Activated naive CD4-positive, alpha-beta T cell (primary cell): ENCODE measurements at places on chromosomes 5 and 9.

GRCh38 chr5:69317391-69317790 is 15.2 kb downstream of the CCDC125 start:
- no peak for DNase-seq

DNA sequence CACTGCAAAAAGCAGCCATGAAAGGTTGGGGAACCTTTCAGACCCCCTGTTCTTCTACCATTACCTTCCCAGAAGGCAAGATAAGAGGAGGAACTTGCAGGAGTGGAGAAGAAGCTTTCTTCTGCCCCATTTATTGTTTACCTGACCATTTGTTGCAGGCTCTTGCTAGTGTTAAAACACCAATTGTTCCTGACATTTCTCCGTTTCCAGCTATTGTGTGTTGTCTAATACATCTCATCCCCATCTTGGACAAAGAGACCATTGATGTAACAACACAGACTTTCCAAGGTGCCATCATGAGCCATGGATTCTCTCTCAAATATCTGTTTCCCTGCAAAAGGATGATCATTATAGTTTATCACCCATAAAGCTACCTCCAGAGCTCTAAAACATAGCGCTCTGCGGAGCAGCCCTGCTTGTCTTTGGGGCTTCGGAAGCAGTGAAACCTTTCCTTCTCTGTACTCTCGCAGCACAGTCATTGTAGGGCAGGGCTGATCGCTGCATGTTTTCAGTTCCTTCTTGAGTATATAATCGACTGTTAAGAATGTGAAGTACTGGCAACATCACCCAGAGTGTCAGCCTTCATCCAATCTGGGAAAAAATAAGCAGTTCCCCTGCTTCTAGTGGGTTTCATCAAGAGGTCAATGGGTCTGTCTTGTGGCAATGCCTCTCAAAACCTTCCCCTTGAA is 680.0 kb downstream of the SEMA5A start:
- DNase-seq: no peak

- no peak for DNase-seq
These were observed 48.1 kb upstream of the PRR16 start for GRCh38 chr5:120415985-120416384.

DNA sequence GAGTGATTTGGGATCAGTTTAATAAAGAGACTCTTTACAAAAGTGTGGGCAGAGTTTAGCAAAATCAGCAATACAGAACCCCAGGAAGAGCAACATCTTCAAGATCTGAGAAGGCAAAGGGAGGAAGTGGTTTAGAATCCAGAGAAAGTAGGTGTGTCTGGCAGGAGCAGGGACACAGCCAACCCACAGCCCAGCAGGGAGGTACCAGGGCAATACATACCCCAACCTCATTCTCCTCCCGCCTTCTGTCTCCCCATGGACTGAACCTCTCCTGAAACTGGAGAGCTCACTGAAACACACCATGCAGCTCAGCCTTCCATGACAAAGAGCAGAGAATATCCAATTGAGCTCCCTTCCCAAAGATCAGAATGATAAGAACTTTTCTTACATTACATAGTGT is 283.4 kb downstream of the PRELID2 start:
- DNase-seq: no peak

- DNase-seq: no peak
These were observed 455.8 kb upstream of the PTGER4 start for GRCh38 chr5:40223884-40224402.

GRCh38 chr9:81465468-81466011 is 223.8 kb downstream of the TLE1 start:
- DNase-seq: no peak

DNA sequence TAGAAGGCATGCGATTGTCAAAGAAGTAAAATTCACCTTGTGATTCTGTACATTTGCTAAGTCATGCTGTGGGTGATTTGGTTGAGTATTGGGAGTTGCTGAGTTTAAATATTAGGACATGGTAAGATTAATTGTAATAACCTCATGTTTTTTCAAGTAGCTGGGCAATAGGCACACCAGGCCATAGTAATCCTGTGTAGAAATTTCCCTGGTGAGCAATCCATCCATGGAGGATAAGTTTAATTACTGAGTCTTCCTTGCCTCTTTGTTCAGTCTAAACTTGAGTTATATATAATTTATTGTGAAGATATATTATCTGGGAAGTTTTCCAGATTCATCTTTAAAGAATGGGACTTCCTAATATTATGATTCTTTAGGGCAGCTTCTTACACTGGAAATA is 221.1 kb upstream of the NUDT12 start:
- no peak for DNase-seq

DNA sequence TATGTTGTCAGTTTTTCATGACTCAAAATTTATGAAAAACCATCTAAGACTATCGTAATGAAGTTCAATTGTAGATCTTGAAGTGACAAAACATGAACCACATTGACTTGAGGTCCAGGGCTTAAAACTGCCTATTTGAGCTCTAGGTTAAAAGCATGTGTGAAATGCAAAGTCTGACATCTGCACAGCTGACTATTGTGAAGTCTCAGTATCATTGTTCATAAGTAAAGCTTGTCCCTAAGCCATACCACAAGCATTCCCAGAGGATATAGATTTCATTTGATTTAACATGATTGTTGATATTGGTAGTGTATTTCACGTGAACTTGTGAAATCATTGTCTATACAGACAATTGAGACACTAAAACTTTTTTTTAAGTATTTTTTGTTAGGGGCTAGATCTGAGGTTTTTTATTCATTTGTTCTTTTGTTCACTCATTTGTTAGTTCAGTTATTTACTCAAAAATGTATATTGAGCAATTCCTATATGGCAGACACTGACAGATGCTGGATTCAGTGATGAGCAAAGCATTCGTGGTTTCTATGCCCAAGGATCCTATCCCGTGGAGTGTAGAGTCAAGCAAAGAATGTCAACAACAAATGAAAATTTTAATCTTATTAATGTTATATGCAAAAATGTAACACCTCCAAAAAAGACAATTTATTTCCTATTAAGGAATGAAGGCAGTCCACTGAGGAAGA is 485.2 kb downstream of the RAB3C start:
- DNase-seq: no peak

DNA sequence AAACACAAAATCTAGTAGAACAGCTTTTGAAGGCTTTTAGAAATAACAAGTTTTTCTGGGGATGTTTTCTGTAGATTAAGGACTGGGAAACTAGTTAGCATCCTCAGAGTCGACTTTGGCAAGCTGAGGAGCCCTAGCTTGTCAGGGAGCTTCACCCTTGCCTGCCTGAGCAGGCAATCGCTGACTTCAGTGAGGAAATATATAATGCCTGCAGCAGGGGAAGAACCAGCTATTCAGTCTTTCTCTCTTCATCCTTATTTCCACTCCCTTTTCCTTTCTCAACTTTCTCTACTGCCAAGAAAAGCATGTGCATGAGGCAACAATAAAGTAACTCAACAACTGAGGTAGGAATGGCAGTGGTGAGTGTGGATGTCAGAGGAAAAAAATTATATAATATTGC is 54.7 kb downstream of the PLK2 start:
- no peak for DNase-seq
